ENCODE measurements at places on chromosomes 16 and 17. TPM values are rescaled to one million over a fixed set of nuclear protein-coding genes. Genes with fewer than 3 reads are reported as not detected.

The CHP2 gene
- 1.2 TPM for total RNA-seq

The FGF11 gene
- total RNA-seq = 5.3 TPM

The TBC1D28 gene
- total RNA-seq = under 0.01 TPM

The KRT12 gene
- not detected for total RNA-seq

The C16orf92 gene
- not detected for total RNA-seq
